Anterior cingulate cortex (tissue), 58 donors: ENCODE measurements at places on chromosomes 4 and X.

DNA sequence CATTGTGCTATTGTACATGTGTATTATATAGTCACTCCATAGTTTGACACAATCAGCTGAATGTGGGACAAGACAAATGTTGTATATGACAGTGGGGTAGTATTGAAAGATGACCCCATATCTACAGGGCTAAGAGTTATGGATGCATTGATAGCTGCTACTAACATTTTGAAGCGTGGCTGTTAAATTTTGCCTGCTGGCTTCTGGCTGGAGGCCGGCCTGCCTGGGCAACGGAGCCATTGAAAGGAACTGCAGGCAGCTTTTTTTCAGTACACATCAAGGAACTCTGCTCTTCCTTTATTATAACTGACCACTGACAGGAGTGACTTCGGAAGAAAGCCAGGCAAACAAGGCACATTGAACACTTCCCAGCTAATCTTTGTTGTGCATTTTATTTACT, 76.1 kb upstream of the TMEM33 start:
- no peak for DNase-seq

DNA sequence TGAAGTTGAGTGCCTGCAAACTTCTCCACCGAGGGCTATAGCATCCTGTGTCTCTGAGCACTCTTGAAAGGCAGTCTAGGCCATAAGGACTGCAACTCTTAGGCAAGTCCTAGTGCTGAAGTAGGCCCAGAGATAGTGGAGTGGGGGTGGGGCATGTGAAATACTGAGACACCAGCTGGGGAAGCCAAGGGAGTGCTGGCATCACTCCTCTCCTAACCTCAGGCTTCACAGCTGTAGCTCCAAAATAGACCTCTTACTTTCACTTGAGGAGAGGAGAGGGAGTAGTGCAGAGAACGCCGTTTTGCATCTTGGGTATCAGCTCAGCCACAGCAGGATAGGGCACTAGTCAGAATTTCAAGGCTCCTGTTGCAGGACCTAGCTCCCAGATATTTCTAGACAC, 56.2 kb upstream of the CYSLTR1 start:
- no peak for DNase-seq

DNA sequence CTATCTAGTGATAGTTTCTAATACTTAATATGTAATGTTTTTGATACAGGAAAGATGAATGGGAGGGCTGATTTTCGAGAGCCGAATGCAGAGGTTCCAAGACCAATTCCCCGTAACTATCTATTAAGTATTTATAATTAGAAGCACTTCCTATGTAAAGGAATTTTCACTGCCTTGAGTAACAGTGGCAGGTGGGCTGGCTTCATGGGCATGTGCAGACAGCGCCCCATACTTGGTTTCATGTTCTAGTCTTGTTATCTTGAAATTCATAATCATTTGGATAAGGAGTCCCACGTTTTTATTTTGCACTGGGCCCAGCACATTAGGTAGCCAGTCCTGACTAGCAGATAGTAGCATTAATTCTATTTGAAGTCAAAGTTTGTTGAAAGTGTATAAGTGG, 1.7 kb downstream of the OCIAD1 start:
- no peak for DNase-seq

DNA sequence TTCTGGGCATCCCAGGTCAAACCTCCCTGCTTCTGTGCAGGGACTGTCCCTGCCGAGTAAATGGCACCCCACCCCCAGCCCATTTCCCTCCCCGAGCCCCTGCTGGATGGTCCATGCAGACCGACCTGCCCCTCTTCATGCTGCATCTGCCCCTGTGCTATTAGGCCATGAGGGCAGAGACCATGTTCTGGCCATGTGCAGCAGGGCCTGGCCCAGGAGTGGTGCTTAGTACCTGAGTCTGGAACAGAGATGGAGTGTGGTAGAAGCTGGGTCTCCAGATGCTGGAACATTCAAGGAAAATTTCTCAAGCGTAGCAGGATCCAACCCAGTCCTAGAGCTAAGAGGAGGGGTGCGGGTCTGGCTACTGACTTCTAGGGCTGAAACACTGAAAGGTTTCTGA, 15.3 kb upstream of the UBA1 start:
- DNase-seq, result no peak

DNA sequence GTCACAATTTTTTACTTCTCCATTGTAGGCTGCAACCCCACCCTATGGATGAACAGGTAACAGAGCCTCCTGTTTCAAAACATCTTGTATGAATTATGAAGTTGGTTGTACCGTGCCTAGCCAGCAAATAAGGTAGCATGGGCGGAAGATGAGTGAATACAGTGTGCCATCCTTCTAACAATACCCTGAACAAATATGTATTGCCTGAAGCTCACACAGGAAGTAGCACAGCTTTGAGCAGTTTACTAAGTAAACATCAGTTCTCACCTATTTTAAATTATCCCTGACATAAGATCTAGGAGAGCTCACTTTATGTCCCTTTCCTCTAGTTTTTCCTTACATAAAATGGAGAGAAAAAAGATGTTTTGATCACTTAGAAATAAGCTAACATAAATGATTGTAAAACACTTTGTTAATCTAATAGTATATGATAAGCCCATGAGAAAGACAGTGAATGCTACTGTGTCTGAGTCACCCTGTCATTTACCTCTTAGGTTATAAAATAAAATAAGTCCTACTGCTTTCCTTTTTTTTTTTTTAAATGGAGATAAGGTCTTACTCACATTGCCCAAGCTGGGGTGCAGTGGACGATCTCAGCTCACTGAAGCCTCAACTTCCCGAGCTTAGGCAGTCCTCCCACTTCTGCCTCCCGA, 36.6 kb downstream of the GRSF1 start:
- DNase-seq, result no peak

GRCh38 chr4:26141051-26141721, 179.6 kb upstream of the RBPJ start:
- no peak for DNase-seq

DNA sequence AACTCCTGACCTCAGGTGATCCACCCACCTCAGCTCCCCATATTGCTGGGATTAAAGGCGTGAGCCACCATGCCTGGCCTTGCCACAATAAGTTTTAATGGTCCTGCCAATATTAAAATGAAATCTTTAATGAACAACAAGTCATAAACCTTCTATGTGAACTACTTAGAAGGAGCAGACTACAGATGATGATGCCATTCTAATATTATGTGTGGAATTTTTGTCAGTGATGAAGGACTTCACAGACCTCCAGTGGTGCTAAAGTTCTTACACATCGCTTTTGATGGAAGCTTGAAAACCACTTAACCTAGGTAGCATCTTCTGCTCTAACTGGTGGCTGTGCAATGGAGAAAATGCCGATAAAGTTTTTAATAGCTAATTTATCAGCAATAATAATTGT, 331.4 kb downstream of the CCSER1 start:
- no peak for DNase-seq

GRCh38 chr4:186878203-186878776, 154.6 kb upstream of the FAT1 start:
- DNase-seq, result no peak

DNA sequence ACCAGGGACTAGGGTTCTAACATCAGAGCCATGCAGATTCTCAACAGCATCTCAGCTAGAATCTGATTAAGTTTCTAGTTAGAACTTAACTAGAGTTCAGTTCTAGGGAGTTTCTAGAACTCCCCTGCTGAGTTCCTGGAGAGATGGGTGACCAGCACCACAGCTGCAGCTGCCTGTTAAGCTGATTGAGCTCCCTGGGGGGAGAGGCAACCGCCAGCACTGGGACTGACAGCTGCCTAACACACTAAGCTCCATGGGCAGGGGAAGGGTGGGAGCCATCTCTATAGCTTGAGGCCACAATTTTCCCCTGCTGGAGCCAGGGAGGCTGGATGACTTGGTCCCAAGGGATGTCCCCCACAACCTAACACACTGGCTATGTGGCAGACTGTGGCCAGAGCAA, 84.2 kb downstream of the CHIC1 start:
- no peak for DNase-seq

- no peak for DNase-seq
Observed at GRCh38 chr4:110610940-110611831, 11.7 kb downstream of the PITX2 start.

DNA sequence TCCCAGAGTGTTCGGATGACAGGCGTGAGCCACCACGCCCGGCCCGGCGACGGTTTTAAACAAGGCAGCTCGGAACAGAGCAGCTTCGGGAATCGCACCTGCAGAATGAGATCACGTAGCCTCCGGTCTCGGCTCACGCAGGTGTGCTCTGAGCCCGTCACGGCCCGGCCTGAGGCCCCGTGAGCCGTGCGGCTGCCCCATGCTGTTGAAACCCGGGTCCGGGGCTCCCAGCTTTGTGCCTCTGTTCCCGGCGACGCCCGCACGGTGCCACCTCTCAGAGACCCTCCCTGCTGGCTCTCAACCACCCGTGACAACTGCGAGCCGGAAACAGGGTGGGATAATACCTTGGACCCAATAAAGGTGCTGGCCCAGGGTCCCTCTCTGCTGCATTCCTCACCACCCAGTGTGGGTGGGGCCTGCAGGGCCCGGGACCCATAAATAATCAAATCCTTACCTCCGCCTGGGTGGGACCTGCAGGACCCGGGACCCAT, 13.4 kb upstream of the PLCXD1 start:
- DNase-seq, result no peak

DNA sequence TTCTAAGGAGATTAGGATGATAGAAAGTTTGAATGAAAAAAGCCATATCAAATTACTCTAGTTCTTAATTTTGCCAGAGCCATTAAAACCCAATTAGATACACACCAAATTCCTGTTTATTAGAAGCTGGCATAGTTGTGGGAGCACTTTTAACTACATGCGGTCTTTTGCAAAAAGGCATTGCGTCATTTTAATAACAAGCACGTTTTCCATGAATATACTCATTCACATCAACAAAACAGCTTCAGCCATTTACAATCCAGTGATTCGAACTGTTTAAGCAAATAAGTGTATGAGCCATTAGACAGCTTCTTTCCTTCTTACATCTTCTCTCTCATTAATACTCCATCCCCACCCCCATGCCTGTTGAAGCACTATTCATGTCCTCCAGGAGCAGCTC, 109.5 kb upstream of the EOLA2 start:
- DNase-seq, result no peak

DNA sequence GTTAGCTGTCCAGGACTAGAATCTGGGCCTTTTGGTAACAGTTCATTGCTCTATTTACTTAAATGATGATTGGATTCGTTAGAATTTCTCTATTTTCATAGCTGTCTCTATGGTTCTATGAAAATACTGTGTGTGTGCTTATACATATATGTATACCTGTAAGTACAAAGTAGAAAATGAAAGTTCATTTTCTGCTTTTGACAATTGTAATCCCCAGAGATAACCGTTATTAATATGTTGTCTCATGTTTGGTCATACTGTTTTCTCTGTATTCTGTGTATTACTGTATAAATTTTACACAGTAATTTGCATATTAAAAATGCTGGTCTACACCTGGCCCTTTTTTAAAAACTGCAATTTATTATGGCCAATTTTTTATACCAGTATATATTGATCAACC, 55.4 kb downstream of the CLCN3 start:
- no peak for DNase-seq

GRCh38 chrX:40484408-40485091, 96.2 kb upstream of the ATP6AP2 start:
- DNase-seq, result no peak

DNA sequence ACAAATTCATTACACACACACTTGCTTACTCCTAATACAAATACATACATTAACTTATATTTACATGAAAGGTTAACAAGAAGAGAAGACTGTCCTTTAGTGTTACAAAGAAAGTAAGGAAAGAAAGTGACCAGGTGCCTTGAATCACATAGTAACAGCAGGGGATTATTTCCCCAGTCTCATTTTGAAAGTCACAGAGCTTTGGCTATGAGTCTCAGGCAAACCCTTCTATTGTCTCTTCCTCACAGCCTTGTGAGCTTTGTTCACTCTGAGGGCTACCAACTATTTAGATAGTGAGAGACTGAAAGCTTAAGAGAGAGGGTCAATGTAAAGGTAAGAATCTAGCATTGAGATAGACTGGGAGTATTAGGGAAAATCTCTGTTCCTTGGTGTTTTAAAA, 161.6 kb downstream of the NPNT start:
- no peak for DNase-seq

DNA sequence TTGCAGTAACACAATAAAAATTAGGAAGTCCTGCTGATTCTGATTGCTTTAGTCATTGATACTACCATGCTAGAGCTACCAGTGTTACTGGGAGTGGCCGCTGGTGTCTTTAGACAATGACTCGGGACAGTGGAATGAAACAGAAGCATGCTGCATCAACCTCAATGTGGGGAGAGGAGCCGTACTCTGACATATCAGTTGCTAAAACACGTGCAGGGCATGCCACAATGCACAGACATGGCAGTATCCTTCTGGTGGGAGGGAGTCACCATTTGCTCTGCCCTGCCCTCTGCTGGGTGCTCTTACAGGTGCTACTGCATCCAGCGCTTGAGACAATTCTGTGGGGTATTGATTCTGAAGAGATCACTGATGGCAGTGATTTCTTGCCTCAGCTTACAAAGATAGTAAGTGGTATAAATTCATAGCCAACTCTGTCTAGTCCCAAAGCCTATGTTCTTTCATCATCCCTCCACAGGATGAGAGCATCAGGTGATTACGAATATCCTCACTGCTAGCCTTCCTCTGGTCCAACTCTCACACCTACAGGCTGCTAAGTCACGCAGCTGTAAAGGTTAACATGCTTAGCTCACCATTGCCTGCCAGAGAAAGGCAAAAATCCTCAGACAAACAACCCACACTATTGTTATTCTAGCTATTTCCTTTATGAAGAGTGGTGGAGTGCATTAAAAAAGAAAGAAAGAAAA, 43.7 kb downstream of the NSG1 start:
- no peak for DNase-seq

DNA sequence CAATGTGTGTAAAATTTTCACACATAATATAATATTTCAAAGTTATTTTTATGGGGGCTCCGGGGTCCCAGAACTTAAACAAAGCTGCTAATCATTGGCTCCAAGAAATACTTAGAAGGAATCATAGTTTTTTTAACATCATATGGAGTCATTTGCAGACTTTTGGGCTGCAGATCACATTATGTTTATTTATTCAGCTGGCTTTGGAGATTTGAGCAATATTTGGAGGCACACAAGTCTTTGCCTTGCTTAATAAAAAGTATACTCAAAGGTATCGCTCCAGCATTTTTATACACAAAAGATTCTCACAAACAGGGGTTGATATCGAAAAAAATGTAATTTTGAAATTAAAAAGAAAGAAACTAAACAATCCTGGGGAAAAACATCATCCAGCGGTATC, 382.5 kb upstream of the TENM3 start:
- no peak for DNase-seq

DNA sequence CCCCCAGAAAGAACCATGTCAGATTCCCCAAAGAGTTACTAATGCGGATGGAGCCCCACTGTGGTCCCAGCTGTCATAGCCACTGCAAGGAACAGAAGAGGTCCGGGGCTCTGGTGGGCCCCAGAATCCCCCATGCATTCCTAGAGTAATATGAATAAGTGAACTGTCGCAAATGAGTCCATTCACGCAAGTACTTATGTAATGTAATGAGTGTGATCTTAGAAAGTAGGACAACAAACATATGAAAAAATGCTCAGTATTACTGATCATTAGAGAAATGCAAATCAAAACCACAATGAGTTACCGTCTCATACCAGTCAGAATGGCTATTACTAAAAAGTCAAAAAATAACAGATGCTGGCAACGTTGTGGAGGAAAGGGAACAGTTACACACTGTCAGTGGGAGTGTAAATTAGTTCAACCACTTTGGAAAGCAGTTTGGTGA, 141.5 kb upstream of the RBPJ start:
- DNase-seq, result no peak
